Activated naive CD4-positive, alpha-beta T cell treated with Interleukin-2 at 50 U/mL for 16 hours (primary cell): ENCODE measurements at places on chromosomes 4 and X.

- DNase-seq: no peak
Measured at GRCh38 chrX:19863212-19863856, 24.1 kb downstream of the SH3KBP1 start.

GRCh38 chr4:112735474-112735951 is 98.6 kb downstream of the LARP7 start:
- DNase-seq: no peak

GRCh38 chr4:150087006-150087405 is 8.8 kb downstream of the DCLK2 start:
- DNase-seq: no peak

- DNase-seq: no peak
Measured at GRCh38 chr4:8506373-8507195, 66.0 kb downstream of the TRMT44 start.

DNA sequence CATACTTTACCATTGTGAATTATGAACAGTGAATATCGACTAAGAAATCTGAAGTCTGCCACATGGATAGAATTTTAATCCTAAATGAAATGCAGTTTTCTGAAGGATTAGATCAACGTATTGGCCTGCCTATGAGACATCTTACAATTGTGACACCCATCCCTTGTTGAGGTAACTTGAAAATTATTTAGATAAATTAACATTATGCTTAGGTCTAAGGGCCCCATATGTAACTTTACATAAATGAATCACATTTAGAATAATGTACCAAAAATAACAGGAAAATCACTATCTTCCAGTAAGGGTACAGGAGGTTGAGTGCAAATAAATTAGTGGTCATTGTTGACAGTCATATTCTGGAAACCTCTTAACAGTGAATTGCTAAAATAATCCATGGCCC is 13.5 kb downstream of the XAGE5 start:
- DNase-seq: no peak

- no peak for DNase-seq
Measured at GRCh38 chrX:134628663-134629062, 29.6 kb downstream of the PLAC1 start.

DNA sequence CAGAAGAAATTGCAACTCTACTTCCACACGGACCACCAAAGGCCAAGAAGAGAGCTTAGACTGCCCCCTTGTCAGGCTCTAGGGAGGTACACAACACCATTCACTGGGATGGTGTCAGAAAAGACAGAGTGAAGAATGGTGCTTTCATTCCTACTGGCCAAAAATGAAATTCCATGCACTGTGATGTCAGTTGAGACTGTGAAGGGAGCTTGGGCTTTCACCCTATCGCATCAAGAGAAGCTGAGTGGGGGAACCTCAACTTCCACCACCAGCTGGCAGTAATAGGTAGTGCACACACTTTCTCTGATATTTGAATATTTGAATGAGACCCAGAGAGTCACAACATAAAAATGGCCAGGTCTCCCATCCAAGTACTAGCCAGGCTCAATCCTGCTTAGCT is 65.9 kb downstream of the ZNF711 start:
- DNase-seq: no peak

- DNase-seq: no peak
Measured at GRCh38 chrX:23784470-23785331, 1.7 kb downstream of the SAT1 start.

- DNase-seq: no peak
Measured at GRCh38 chr4:19945979-19946380, 305.7 kb upstream of the SLIT2 start.

- no peak for DNase-seq
Measured at GRCh38 chrX:119041175-119041574, 31.6 kb upstream of the CT47C1 start.

GRCh38 chr4:22670956-22671355 is 21.8 kb upstream of the GBA3 start:
- DNase-seq: no peak

- DNase-seq: no peak
Measured at GRCh38 chr4:7146786-7147115, 45.6 kb upstream of the SORCS2 start.

DNA sequence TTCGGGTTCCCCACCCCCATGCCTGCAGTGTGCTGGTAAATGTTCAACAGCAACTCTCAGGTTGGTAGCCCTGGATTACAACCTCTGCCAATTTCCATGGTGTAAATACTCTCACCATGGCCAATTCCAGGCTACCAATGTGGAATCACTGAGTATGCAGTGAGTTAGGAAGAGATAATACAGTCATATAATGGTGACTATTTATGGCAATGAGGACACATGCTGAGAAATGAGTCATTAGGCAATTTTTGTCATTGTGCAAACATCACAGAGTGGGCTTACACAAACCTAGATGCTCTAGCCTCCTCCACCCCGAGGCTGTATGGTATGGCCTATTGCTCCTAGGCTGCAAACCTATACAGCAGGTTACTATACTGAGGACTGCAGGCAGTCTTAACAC is 4.6 kb upstream of the CLDN24 start:
- no peak for DNase-seq

GRCh38 chrX:30830326-30830943 is 58.6 kb downstream of the TAB3 start:
- no peak for DNase-seq

DNA sequence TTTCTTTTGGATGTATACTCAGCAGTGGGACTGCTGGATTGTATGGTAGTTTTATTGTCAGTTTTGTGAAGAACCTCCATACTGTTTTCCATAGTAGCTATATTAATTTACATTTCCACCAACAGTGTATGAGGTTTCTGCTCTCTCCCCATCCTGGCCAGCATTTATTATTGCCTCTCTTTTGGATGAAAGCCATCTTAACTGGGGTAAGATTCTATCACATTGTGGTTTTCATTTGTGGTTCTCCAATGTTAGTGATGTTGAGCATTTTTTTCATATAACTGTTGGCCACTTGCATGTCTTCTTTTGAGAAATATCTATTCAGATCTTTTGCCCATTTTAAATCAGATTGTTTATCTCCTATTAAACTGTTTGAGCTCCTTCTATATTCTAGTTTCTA is 27.6 kb downstream of the QRFPR start:
- no peak for DNase-seq

GRCh38 chr4:24471486-24472160 is 112.7 kb downstream of the DHX15 start:
- peak; percentile 22 for DNase-seq

GRCh38 chr4:181959121-181959520 is 284.1 kb upstream of the TENM3 start:
- DNase-seq: no peak

DNA sequence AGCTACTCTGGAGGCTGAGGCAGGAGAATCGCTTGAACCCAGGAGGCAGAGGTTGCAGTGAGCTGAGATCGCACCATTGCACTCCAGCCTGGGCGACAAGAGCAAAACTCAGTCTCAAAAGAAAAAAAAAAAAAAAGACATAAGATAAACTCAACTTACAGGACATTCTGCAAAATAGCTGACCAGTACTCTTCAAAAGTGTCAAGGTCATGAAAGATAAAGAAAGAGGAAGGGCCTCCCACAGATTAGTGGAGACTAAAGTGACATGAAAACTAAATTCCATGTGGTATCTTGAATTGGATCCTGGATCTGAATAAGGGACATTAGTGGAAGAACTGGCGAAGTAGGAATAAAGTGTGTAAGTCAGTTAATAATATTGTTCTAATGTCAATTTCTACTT is 63.3 kb downstream of the ZNF182 start:
- DNase-seq: no peak

- no peak for DNase-seq
Measured at GRCh38 chrX:47587091-47587891, 5.1 kb downstream of the TIMP1 start.
